Effector CD4-positive, alpha-beta T cell (primary cell): ENCODE measurements at places on chromosomes 1 and 21.

- no peak for DNase-seq
Observed at GRCh38 chr1:197327776-197328364, 59.8 kb downstream of the CRB1 start.

DNA sequence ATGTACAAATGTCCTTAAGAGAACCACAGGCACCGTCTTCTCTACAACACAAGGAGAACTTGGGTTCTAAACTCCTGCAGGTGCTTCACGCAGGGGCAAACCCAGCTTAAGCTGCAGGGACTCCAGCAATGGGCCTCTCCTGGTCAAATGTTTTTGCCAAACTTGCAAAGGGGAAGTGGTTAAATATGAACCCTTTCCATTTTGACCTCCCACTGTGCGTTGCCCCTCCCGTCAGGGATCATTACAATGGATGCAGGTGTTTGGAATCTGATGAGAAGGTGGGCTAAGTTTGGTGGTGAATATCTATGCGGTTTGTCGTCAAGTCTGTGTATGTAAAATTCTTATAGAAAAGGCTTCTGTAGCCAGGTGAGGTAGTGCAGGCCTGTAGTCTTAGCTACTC lies 29.1 kb upstream of the SLC25A33 start:
- no peak for DNase-seq

DNA sequence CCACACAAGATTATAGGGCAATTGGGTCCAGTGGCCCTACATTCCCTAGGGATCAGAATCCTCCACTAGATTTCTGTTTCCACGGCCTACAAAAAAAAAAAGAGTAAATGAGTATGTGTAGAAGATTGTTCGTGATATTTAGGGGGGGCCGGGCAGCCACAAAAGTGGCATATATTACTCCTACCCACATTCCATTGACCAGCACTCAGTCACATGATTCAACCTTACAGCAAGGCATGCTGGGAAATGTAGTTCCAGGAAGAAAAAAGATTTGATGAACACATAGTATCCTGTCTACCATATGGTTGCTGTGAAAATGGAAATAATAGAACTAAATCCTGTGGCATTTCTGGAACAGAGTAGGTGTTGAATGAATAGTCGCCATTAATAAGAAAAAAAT lies 43.4 kb upstream of the GJB5 start:
- DNase-seq = no peak

DNA sequence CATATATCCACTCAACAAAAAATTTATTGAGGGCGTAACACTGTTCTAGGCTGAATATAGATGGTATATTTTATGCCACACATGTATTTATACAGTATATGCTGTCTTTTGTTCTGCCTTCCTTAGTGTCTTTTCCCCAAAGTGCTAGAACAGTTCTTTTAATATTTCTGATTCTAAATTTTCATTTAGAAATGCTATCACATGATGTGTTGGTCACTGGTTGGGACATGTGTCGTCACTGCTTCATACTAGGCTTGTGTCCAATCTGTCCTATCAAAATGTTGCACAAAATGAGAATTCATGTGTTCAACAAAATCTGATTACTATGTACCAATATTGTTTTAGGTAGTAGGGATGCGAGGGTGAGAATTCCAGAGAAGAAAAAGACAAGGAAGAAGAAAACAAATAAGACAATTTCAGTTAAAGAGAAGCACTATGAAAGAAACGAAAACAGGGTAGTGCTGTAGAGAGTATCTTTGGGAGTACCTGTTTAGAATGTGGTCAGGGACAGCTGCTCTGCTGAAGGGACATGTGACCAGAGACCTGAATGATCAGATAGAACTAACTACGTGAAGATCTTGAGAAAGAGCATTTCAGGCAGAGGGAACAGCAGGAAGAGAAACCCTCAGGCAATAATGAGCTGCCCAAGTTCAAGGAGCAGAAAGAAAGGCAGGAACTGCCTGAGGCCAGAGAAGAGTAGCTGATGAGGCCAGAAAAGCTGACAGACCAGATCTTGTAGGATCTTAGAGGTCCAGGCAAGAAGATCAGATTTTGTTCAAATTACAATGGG lies 1.3 kb downstream of the KMO start:
- no peak for DNase-seq

DNA sequence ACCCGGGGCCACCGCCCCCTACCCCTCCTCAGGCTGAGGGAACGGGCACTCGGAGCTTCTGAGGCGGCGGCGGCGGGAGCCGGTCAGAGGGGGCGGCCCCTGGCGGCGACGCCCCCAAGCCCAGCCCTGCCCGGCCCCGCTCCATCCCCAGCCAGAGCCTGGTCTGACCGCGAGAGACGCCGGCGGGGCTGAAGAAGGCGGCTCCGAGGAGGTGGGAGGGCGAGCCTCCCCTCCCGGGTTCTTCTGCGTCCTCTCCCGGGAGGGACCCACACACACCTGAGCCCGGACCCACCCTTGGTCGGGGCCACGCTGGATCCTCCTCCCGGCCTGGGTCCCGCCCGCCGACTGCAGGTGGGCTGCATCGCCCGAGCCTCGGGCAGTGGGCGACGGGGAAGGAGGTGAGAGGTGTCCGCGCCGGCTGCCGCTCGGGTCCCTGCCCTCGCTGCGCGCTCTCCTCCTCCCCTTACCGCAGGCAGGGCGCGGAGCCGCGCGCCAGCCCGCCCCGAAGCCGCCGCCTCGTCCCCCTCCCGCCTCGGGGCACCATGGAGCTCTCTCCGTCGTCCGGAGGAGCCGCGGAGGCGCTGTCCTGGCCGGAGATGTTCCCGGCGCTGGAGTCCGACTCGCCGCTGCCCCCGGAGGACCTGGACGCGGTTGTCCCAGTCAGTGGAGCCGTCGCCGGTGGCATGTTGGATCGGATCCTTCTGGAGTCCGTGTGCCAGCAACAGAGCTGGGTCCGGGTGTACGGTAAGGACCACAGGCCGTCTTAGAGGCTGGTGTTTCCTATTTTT lies at the start of gene RASAL2:
RASAL2 (plus strand) TSS at position 154 of the 788 bp plus-strand sequence; CDS start at position 543, 389 bp downstream.
- DNase-seq = no peak

GRCh38 chr1:156389311-156389710 lies 20.3 kb downstream of the RHBG start:
- no peak for DNase-seq

DNA sequence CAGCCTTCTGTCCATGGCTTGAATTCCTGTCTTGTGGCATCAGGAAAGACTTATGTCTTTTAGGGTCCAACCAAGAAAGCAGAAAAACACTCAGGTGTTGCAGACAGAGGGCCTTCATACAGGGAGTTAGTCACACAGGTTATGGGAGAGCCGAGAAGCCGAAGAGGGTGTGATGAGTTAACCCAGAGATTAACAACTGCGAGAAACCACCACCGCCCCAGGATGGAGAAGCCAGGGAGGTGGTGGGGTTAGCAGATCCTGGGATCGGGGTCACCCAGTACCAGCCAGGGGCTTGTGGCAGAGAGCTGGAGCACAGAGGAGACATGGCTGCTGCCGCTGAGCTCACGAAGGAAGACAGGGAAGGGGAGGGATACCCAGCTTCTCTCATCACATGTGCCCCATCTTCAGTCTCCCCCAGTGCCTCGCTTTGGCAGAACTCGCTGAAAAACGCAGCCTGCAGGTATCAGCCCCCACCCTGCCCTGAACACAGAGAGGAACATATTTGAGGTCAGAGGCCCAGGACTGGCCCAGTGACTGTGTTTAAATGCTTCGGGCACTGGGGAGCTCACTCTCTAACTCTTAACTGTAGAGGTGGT lies 58.7 kb downstream of the RUNX3 start:
- DNase-seq = no peak

DNA sequence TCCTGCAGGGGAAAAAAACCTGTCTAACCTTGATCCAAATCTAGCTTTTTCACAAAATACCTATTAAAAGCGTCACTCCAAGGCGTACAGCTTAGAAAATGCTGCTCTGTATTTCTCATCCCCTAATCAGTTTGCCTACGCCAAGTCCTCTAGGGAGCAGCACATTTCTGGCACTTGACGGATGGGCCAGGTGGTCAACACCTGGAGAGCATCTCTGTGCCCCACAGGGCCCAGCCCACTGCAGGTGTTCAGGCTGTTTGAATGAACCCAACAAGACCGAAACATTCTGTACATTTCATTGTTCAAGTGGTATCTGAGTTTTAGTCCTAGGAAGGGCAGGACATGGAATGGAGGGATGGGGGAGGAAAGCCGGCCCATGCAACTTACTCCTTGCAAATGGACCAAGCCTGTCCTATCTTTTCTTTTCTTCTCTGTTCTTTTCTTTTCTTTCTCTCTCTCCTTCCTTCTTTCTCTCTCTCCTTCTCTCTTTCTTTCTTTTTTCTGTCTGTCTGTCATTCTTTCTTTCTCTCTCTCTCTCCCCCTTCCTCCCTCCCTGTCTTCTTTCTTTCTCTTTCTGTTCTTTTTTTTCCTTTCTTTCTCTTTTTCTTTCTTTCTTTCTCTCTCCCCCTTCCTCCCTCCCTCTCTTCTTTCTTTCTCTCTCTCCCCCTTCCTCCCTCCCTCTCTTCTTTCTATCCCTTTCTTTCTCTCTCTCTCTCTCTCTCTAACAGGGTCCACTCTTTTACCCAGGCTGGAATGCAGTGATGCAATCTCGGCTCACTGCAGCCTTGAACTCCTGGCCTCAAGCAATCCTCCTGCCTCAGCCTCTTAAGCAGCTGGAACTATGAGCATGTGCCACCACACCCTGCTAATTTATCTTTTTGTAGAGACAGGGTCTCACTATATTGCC lies 29.1 kb downstream of the IGFN1 start:
- no peak for DNase-seq

DNA sequence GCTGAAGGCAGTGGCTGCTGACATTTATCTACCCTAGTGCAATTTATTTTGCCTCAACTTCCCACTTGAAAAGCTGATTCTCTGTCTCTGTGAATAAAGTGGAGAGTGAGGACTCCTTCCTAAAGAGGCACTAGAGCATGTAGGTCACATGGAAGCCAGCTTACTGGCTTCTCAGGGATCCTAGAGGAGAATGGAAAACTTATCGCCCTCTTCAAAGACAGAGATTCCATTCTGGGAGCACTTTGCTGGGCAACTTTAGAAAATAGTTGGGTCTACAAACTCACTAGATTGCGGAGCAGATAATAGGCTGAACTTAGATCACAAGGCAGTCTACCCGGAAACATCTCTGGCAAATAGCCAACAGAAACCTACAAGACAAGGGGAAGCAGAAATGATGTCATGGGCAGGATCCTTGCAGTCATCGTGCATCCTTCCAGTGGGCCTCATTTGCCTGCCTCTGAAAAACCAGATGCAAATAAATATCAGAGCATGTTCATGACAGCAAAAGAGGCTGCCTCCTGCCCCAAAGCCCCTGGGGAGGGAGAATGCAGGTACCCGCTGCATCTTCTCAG lies 104.8 kb upstream of the BARHL2 start:
- DNase-seq = no peak

DNA sequence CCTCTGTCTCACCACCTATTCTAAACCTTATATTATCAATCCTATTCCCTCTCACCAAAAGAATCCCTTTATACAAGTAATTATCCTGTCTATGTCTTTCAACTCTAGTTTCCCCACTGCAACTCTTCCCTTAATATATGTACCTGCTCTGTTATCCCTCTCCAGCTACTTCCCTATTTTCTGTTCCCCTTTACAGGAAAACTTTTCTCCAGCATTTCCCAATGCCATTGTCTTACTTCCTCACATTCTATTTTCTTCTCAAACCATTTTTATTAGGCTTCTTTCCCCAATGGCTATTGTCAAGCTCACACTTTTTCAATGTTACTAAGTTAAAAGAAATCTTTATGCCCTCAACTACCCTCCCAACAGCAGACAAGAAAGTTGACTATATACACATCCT lies 11.6 kb downstream of the DPYD start:
- no peak for DNase-seq

GRCh38 chr1:61356995-61357394 lies 274.6 kb downstream of the NFIA start:
- DNase-seq = no peak

DNA sequence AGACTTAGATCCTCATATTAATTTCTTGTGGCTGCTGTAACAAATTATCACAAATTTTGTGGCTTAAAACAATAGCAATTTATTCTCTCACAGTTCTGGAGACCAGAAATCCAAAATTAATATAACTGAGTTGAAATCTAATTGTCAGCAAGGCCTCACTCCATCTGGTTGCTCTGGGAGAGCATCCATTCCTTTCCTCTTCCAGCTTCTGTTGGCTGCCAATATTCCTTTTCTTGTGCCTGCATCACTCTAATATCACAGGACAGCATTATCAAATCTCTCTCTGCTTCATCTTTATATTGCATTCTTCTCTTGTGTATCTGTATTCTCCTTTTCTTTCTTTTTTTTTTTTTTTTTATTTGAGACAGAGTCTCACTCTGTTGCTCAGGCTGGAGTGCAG lies 9.3 kb downstream of the SLC35A3 start:
- DNase-seq = no peak

DNA sequence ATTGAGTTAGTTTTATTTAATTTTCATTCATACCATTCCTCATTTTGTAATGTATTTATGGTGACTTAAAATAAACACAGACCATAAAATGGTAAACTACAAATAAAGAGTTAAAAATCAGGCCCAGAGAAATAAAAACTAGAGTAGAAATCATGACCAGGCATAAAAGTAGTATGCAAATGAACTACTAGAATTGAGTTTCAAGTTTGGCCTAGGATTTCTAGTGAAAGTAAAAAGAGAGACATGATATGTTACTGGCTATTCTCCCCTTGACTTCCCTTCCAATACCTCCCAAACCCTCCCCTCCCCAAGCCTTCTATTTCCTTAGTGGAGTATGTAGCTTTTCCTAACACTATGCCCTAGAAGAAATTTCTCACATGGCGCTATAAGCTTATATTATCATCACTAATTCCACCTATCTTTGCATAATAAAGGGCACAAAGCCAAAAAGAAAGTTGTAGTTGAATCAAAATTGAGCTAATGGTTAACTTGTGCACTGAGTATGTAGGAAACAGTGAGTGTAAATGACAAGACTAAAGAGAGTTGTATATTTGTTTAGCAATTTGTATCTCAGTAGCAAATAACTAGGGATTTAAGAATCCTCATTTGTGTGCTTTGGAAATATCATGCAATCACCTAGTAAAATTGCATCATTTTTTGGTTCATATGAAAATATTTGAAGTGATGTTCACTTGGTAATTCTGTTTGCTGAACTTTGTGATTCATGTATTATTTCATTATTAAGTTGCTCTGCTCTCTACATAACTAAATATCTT lies 29.7 kb upstream of the CDC14A start:
- DNase-seq = no peak

GRCh38 chr1:100834777-100835660 lies 59.6 kb downstream of the EXTL2 start:
- no peak for DNase-seq

- no peak for DNase-seq
Observed at GRCh38 chr1:59151860-59152259, 145.0 kb upstream of the FGGY start.

DNA sequence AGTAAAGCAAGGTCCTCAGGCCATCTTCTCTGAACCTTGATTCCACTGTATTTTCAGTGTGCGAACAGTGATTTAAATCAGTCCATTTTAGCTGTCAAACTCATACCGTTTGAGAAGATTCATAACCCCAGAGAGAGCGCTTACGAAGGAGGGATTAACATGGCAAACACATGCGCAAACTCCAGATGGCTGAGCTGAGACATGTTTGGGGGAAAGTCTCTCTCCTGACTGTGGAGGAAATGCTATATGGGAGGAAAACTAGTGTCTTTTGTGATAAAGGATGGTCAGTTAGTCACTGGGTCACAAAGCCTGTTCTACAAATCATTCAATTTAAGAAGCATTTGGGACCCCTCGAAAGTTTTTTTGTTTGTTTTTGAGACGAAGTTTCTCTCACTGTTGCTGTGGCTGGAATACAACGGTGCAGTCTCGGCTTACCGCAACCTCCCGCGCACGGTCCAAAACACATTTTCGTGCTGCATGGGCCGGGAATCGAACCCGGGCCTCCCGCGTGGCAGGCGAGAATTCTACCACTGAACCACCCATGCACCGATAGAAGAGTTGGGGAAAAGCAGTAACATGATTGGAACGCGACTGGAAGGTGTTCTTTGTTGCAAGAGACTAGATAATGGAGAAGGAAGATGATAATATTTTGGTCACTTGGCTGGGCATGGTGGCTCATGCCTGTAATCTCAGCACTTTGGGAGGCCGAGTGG lies 58.4 kb upstream of the CXADR start:
- no peak for DNase-seq
